ENCODE measurements at places on chromosomes 11 and 22. TPM values are rescaled to one million over a fixed set of nuclear protein-coding genes. Genes with fewer than 3 reads are reported as not detected.

The E2F8 gene
- total RNA-seq = 0.53 TPM

The OVOL1 gene
- not detected for total RNA-seq

The SAA2 gene
- total RNA-seq = 0.87 TPM

The OR10S1 gene
- total RNA-seq = not detected

The NAT10 gene
- total RNA-seq = 18.8 TPM

The SSRP1 gene
- 77.8 TPM for total RNA-seq

The CCDC15 gene
- 2.5 TPM for total RNA-seq

The DNAJB7 gene
- not detected for total RNA-seq

The RIC3 gene
- total RNA-seq = not detected

The WNT7B gene
- 1.5 TPM for total RNA-seq

The OR5P2 gene
- total RNA-seq = not detected

The INPPL1 gene
- 111 TPM for total RNA-seq

The IGSF22 gene
- total RNA-seq = not detected

The FAM168A gene
- 16.9 TPM for total RNA-seq

The RIMBP3C gene
- 0.44 TPM for total RNA-seq

The B4GALNT4 gene
- total RNA-seq = 5.3 TPM

The FOLH1 gene
- total RNA-seq = 10.9 TPM

The HOATZ gene
- not detected for total RNA-seq

The BIK gene
- total RNA-seq = 0.58 TPM

The ARHGAP20 gene
- 0.70 TPM for total RNA-seq

The ATG16L2 gene
- 25.6 TPM for total RNA-seq

The MS4A8 gene
- total RNA-seq = not detected

The ATL3 gene
- total RNA-seq = 91.6 TPM

The TMA7B gene
- not detected for total RNA-seq

All from glomerular endothelial cell (primary cell).